HepG2 (cell line): ENCODE measurements at places on chromosomes 5 and 9. TPM values are rescaled to one million over a fixed set of nuclear protein-coding genes. Genes with fewer than 3 reads are reported as not detected.

GRCh38 chr5:24749701-24750100 is 104.9 kb upstream of the CDH10 start:
- H3K4me1 ChIP-seq, result no peaks in the 10 kb centered on the region
- H3K36me3 ChIP-seq, result no peaks in the 10 kb centered on the region
- no peak for DNase-seq
- H3K27me3 ChIP-seq, result no peaks in the 10 kb centered on the region
- H3K27ac ChIP-seq, result no peak overlapping the region

- H3K4me1 ChIP-seq, result peaks cover 30% of the 10 kb centered on the region
- no peaks in the 10 kb centered on the region for H3K36me3 ChIP-seq
- H3K27ac ChIP-seq, result no peak overlapping the region
Observed at GRCh38 chr5:119385136-119385535, 29.3 kb downstream of the TNFAIP8 start.

GRCh38 chr5:109863752-109864151 is 174.0 kb downstream of the MAN2A1 start:
- H3K4me3 ChIP-seq, result no peak overlapping the region
- no peaks in the 10 kb centered on the region for H3K27me3 ChIP-seq
- H3K27ac ChIP-seq, result no peak overlapping the region

PCDHB7 gene
- 0.02 TPM in 1 of 2 replicates, not detected in the other for total RNA-seq

DNA sequence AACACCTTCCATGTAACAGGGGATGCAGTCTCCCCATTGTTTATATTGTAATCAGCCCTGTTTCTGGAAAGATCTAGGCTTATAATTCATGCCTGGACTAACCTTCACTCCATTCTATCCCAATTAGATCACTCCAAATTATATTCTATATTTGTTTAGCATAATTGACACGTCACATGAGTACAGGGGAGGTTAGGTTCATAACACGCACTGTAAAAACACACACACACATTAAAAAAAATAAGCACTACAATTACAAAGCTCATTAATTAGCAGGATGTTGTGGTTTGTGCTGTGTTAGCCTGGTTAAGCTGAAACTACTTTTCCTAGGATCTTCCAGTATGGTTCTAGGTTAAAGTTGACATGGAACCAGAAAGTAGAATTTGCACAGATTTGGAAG is 126.0 kb downstream of the MLLT3 start:
- H3K27me3 ChIP-seq, result no peaks in the 10 kb centered on the region
- no peaks in the 10 kb centered on the region for H3K36me3 ChIP-seq
- peaks cover 20% of the 10 kb centered on the region for H3K4me1 ChIP-seq
- DNase-seq, result no peak
- H3K27ac ChIP-seq, result no peak overlapping the region
